ENCODE measurements at places on chromosomes 1 and 21. TPM values are rescaled to one million over a fixed set of nuclear protein-coding genes. Genes with fewer than 3 reads are reported as not detected.
A peak's percentile ranks its signal among the peaks of the same experiment; 100 is the strongest.

NOTCH2NLA gene
- 61.7 TPM for polyA plus RNA-seq

KPRP gene
- polyA plus RNA-seq = not detected

GBP2 gene
- polyA plus RNA-seq = 8.2 TPM

TPTE gene
- polyA plus RNA-seq = not detected

VCAM1 gene
- not detected for polyA plus RNA-seq

KIF2C gene
- 0.26 TPM for polyA plus RNA-seq

ATP6V1G3 gene
- not detected for polyA plus RNA-seq

PATJ gene
- 11.8 TPM for polyA plus RNA-seq

DNA sequence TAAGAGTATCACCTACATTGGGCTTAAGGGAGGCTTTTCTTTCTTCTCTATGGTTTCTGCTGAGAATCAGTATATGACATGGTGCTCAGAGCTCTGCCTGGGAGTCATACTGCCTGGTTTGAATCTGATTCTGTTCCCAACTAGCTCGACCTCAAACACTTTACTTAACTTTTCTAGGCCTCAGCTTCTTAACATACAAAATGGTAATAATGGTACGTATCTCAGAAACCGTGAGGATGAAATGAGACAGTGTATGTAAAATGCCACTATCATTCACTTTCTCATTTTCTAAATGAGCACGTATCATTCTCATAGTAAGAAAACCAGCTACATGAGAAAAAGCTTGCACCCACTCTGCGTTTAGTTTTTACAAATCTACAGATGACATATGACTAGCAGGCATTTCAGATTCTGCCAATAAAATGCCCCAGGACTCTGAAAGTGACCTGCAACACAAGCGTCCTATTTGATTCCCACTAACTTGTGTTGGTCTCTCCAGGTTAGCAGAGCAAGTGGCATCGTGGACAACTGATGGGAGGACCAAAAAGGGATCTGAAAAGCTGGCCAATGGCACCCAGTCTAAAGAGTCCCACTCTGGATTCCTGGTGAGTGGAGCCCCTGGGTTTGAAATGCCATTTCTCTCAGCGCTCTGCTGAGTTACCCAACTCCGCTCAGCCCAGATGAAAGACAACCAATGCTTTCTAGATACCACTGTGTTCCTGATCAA, 6.1 kb downstream of the CTNNBIP1 start:
- DNase-seq = no peak

- DNase-seq = no peak
These were observed 33.3 kb downstream of the OSBPL9 start for GRCh38 chr1:51650198-51650597.

DNA sequence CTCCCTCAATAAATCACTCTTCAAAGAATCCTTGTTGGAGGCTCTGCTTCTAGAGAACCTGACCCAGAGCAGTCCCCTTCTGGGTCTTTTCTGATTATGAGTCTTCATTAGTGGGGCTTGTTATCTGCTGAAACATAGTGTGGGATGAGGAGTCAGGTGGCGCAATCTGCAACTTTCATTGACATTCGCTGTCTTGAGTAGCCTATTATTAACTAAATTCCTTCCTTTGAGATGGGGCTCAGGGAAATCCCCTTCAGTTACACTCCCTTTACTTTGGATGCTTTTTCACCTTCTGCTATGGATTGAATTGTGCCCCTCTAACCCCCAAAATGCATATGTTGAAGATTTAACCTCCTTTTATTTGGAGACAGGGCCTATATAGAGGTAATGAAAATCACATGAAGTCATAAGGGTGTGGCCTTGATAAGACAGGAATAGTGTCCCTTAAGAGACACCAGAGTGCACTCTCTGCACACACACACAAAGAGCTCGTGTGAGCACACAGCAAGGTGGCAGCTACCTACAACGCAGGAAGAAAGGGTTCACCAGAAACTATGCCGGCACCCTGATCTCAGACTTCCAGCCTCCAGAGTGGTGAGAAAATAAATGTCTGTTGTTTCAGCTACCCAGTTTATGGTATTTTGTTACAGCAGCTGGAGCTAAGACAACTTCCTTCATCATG, 19.5 kb downstream of the DIO1 start:
- DNase-seq = no peak

DNA sequence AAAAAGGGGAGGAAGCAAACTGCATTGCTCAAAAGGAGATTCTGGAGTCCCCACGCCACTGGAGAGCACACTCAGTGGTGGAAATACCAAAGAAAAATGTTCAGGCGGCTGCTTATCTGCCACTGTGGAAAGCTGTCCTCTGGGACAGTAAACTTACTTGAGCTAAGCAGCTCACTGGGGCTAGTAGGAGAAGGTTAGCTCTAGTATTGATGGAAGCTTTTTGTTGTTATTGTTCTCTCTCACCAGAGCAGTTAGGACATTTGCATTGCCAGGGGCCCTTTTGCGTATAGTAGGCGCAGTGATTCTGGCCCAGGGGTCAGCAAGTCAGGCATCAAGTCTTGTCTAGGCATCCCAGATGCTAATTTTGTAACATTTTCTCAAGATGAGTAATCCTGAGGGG, 15.6 kb downstream of the BACE2 start:
- DNase-seq = no peak

DNA sequence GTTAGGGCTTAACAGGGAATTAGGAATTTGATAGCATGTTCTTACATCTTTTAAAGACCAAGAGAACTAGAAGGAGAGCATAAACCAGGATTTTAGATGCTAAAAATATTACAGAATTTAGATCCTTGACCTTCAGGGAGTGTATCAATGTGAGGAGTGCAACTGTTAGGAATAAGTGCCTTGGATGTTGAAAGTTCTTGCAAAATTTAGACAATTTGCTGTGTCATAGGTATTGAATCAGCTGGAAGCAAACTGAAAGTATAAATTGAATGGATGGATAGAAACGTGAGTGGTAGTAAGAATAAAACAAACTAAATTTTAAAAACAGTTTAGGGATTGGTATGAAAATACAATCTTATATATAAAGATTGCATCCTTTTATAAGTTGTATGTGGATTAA, 27.7 kb downstream of the PPP1R12B start:
- no peak for DNase-seq

- DNase-seq = peak; percentile 89
These were observed 14.4 kb upstream of the DIPK1A start for GRCh38 chr1:92975551-92976232.

- no peak for DNase-seq
These were observed 22.9 kb downstream of the EXO1 start for GRCh38 chr1:241870746-241871430.

- DNase-seq = no peak
These were observed 41.1 kb upstream of the RPL11 start for GRCh38 chr1:23650344-23650990.

- peak; percentile 10 for DNase-seq
These were observed 12.1 kb upstream of the RNF223 start for GRCh38 chr1:1085911-1086841.

DNA sequence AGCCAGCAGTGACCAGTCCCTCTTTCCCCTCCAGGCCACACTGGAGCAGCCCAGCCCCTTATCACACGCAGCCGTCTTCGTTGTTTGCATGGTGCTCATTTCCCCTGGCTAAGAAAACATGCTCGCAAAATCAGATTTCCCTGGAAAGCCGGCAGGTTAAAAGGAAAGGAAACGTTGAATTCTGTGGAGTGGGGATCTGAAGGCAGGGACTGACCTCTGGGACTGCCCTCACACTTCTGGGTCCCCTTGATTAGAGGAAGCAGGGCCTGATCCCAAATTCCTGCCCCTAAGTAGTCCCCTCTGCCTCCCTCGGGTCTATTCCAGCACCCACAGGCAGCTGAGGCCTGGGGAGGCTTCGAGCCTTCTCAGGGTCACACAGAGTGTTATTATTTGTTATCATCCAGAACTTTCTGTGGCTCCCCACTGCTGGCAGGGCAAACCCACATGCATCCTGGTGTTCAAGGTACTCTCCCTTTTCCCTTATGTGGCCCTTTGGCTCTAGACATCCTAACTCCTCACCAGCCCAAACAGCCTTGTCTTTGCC, 125.2 kb upstream of the ZBTB40 start:
- no peak for DNase-seq

GRCh38 chr21:31370893-31371544, 27.0 kb upstream of the TIAM1 start:
- no peak for DNase-seq

DNA sequence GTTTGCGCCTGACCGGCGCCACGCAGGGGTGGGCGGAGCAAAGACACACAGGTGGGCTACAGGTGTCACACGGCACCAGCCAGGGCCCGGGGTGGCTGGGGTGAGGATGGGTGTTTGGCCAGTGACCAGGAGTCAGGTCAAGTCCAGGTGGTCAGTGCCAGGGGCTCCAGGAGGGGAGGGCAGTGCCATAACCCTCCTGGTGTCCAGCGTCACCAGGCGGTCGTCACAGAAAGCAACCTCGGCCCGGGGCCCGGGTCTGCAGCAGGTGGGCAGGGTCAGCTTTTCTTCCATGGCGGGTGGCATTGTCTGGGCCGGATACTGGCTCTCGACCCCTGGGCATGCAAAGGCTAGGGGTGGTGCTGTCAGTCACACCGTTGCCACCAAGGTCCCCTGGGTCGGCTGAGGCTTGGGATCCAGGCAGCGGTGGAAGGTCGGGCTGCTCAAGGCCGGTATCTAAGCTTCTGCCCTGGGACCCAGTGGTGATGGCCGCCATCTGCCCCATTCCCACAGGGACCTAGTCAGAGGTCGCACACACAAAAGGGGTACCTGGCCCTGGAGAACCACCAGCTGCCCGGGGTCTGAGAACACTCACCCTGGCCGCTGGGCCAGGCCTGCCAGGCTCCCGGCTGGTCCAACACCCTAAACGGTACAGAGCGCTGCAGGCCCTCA, 1.8 kb downstream of the FNDC10 start:
- DNase-seq = peak; percentile 30

- DNase-seq = no peak
These were observed 17.8 kb downstream of the AADACL4 start for GRCh38 chr1:12661606-12662219.

DNA sequence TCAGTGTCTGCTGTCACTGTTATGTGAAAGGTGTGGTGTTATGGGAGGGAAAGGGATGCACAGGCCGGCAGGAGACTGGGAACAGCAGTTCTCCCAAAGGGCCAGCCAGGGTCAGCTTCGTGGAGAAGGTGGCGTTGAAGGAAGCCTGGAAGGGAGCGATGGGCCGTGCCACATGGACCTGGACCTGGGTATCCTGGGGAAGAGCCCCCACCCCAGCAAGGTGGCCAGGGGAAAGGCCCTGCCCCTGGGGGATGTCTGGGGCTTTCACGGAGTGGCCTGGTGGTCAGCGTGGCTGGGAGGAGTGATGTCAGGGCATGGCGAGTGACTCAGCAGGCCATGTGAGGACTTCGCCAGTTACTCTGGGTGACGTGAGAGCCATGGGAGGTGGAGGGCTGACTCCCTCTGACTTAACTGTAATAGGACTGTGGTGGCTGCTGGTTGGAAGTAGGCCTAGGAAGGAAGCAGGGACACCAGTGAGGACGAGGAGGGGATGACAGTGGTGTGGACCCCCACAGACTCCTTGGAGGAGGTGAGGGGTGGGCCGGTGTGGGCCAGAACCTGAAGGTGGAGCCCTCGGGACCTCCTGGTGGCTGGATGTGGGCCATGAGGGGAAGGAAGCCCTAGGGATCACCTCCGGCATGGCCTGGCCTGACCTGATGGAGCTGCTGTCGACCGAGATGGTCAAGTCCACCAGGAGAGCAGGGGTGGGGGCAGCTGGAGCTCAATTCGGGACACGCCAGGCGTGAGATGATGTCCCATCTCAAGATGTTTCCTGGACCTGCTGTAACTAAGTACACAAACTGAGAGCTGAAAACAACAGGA, 54.5 kb downstream of the BACE2 start:
- DNase-seq = no peak

GRCh38 chr1:202150602-202151001, 6.1 kb upstream of the ARL8A start:
- DNase-seq = no peak

- no peak for DNase-seq
These were observed 9.4 kb upstream of the VAMP4 start for GRCh38 chr1:171751221-171751620.

- no peak for DNase-seq
These were observed 229.2 kb downstream of the RHOU start for GRCh38 chr1:228964178-228965089.

- DNase-seq = no peak
These were observed 39.5 kb downstream of the COQ8A start for GRCh38 chr1:226979517-226980121.
